ENCODE measurements at places on chromosomes 13 and 19.

DNA sequence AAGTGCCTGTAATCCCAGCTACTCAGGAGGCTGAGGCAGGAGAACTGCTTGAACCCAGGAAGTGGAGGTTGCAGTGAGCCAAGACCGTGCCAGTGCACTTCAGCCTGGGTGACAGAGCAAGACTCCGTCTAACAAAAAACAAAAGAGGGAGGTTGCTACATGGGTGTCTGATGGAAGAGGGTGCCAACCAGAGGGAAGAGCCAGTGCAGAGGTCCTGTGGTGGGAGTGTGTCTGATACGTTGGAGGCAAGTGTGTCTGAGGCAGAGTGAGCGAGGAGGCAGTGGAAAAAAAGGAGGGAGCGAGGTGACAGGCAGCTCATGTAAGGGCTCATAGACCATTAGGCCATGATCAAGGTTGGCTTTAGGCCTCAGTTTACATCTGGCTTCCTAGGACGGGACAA lies 6.8 kb downstream of the PDE4A start:
- no peak for DNase-seq

DNA sequence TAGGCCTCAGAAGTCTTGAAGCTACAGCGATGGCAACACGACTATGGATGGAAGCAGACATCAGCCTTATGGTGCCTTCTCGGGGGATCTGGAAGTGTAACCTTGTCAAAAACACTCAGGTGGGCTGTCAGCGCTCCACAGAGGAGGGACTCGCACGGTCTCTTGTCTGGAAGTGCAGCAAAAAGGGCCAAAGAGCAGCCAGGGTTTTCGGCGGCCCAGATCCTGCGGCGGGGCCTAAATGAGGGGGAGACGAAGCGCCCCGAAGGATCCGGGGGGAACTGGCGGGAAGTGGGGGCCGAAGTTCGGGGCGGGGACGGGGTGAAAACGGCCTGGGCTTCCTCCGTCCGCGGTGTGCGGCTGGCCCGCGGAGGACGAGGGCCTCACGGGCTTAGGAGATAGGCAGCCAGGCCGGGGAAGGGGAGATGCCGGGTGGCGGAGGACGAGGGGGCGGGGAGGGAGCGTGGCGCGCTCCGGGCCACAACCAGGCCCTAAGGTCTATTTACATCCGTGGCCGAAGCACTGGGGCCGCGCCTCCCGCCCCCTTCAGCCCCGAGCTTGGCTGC lies 637 bp downstream of the RANBP3 start:
- DNase-seq: no peak

- DNase-seq: no peak
Measured at GRCh38 chr13:75794663-75795062, 158.5 kb downstream of the LMO7 start.

GRCh38 chr19:49339301-49340068 lies 4.3 kb downstream of the CD37 start:
- no peak for DNase-seq

- DNase-seq: peak; percentile 68
Measured at GRCh38 chr13:47211106-47211505, 314.3 kb upstream of the HTR2A start.

GRCh38 chr19:15456871-15457700 lies 7.3 kb downstream of the RASAL3 start:
- no peak for DNase-seq

DNA sequence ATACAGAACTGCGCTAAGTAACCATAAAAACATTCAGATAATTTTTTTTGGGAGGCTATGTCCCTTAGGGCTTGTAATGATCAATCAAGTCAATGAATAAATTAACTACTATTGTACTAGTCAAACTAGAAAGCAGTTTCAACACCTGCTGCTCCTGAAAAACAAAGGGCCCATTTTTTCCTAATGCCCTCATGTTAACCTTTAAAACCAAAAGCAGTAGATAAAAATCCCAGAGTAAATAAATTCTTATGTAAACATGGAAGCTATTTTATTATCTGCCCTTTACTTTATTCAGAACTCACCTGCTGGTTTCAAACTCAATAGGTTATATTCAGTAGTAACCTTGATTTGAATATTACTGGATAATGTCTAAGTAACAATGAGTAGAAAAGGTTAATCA lies 159.5 kb upstream of the STARD13 start:
- no peak for DNase-seq

GRCh38 chr19:19528721-19529490 lies at the start of gene YJEFN3:
Gene YJEFN3 (plus strand): TSS chr19:19528911. CDS start chr19:19528933, 22 bp downstream.
- DNase-seq: no peak

GRCh38 chr19:33405254-33405552 lies 31.7 kb downstream of the CEBPG start:
- DNase-seq: no peak

DNA sequence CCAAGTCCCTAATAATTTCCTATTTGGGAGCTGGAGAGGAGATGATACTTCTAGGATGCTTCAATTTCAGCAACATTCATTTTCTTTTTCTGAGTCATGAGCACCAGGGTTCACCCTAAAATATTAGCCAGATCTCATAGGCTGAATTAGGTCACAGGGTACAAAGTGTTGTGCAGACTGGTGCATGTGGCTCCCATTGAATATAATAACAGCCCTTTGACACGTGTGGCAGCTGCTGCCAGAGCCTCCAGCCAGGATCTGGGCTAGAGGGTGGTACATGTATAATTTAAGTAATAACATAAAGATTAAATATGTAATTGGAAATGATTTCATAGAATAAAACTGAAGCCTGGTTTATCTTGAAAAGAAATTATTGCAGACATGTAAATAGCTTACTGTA lies 244.9 kb downstream of the ATP8A2 start:
- no peak for DNase-seq

GRCh38 chr13:71254384-71254783 lies 612.6 kb downstream of the DACH1 start:
- DNase-seq: no peak

DNA sequence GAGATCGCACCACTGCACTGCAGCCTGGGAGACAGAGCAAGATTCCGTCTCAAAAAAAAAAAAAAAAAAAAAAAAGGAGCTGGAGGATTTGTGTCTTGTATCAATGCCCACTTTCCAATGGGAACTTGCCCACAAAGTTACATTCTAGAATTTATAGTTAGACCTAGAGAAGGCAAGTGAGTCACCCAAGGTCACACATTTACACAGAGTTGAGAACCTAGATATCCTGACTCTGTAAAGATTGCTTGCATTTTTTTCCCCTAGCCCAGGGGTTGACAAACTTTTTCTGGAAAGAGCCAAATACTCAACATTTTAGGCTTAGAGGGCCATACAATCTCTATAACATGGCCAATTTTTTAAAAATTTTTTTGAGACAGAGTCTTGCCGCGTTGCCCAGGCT lies 7.7 kb upstream of the BRD4 start:
- no peak for DNase-seq

DNA sequence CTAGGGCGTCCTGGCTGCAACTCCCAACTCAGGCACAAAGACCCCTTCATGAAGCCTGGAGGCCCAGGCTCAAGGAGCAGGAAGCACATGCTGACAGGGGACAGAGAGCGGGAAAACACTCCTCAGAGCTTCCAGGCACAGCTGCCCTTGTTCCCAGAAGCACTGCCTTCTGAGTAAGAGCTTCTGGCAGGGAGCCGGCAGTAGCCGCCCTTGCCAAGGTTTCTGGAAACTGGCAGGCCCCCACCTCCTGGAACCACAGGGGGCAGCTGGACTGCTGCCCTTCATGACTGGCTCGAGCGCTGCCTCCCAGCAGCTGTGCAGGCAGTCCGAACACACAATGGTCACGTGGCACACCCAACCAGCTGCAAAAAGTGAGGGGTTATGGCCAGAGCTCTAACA lies 33.6 kb upstream of the EPHX3 start:
- DNase-seq: peak; percentile 87

DNA sequence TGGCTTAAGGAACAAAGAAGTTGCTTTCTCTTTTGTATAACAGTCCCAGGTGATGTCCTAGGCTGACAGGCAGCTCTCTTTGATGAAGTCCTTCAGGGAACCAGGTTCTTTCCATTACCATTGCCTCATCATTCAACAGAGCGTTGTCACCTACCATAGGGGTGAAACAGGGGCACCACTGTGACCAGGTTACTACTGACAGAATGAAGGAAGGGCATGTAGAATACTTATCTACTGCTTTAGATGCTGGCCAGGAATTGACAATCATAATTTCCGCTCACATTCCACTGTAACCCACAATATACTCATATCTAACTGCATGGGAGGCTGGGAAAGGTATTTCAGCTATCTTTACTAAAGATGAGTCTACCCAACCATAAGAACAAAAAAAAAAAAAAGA lies 148.0 kb upstream of the FNDC3A start:
- no peak for DNase-seq

GRCh38 chr13:102033857-102034331 lies 368.0 kb downstream of the FGF14 start:
- DNase-seq: no peak

DNA sequence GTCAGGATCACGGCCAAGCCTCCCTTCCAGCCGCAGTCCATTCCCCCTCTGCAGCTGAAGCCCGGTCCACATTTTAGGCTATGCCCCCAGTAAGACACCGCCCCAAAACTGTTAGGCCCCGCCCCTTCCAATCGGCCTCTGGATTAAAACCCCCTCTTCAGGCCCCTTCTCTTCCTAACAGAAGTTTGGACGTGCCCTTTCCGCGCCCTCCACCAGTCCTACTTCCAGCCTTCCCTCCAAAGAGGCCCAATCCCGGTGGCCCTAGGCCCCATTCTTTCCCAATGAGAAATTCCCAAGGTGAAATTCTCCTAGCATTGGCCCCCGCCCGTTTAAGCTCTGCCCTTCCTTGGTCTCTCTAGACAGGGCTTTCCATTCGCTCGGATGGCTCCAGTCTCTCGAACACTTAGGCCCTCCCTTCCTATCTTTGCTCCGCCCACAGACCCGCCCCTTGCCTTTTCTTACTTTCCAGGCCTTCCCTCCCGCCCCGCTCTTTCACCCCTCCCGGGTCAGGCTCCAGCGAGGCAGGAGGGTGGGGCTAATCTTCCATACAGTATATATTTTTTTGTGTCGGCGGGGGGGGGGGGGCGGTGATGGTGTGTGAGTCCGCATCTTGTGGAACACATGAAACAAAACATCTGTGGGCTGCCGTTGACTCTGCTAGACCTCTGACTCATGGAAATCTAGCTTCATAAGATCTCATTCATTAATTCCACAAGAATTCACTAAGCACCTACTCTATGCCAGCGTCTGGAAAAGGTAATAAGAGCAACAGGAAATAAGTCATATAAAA lies 13.6 kb downstream of the LTBP4 start:
- peak; percentile 95 for DNase-seq

GRCh38 chr19:21569494-21569865 lies 64.1 kb downstream of the ZNF429 start:
- no peak for DNase-seq

DNA sequence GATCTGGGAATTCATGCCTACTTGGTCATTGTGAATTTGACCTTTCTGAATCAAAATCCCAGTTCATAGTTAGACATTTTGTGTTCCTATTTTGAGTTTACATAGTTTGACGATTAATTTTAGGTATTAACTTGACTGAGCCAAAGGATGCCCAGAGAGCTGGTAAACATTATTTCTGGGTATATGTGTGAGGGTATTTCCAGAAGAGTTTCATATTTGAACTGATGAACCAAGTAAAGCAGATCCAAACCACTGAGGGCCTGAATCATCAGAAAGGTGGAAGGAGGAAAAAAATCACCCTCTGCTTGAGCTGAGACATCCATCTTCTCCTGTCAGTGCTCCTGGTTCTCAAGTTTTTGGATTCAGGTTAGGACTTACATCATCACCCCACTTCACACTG lies 116.6 kb downstream of the CYSLTR2 start:
- no peak for DNase-seq

DNA sequence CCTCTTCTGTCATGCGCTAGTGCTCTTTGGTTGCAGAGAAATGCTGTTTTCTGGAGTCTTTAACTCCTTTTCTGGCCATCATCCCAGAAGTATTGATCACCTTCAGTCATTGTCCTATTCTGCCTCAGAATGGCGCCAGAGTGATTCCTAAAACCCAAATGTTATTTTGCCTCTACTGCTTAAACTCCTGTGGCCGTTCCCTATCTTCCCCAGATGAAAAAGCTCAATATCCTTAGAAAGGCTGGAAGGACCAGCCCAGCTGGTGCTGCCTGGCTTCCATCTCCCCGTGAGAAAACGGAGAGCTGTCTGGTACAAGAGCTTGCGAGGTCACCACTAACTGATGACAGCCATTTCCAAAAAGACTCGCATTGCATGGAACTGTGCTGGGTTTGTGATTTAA lies 179.1 kb downstream of the RBM26 start:
- DNase-seq: no peak

GRCh38 chr13:30373727-30374126 lies 48.6 kb upstream of the UBE2L5 start:
- DNase-seq: no peak

GRCh38 chr19:19074196-19074882 lies 10.5 kb downstream of the SLC25A42 start:
- no peak for DNase-seq

DNA sequence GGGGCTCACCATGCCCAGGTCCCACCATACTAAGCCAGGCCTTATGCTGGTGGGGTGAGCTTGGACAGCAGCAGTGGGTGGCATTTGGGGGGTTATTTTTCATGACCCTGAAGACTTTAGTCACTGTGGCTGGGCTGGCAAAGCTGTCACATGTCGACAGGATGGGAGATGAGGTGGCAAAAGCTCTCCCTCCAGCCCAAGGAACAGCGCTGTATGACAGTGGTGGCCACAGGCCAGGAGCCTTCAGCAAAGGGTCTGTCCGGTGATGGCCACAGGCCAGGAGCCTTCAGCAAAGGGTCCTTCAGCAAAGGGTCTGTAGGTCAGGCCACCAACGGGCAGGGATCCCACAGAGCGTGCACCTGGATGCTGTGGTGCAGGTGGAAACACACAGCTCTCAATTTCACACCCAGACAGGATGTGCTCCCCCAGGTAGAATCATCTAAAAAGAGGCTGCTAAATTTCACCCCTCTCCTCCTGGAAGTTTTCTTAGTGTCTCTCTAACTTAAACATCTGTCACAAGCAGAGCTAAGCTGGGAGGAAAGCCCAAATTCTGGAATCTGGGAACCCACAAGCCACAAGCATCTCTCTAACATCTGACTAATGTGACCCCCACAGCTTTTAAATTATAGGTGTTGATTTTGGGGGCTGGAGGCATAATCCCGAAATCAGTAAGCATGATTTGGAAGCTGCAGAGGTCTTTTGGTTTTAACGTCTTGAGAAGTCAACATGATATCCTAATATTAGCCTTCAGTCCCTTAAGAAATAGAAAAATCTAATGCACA lies 23.0 kb downstream of the COL4A1 start:
- no peak for DNase-seq

GRCh38 chr19:28963486-28964250 lies 249.3 kb downstream of the UQCRFS1 start:
- DNase-seq: no peak

DNA sequence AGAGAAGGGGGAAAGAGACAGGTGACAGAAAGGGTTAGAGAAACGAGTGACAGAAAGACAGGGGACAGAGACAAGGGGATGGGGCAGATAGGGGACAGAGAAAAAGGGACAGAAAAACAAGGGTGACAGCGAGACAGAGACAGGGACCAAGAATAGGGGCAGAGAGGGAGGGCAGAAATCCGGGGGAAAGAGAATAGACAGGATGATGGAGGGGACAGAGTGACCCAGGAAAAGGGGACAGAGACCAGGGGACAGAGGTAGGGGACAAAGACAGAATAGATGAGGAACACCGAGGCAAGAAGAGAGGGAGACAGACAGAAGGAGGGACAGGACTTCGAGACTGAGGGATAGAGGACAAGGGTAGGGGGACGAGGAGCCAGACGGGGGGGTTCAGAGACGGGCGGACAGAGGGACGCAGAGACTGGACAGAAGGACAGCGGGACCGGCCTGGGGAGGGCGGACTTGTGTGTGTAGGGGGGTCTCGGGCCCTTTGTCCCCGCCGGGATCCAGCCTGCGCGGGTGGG lies 593 bp downstream of the CADM4 start:
- no peak for DNase-seq

GRCh38 chr19:21468791-21469190 lies 36.6 kb upstream of the ZNF429 start:
- no peak for DNase-seq
